ENCODE measurements at places on chromosomes 4 and X.

GRCh38 chrX:132365490-132365889 is 123.3 kb downstream of the MBNL3 start:
- no peak for DNase-seq

DNA sequence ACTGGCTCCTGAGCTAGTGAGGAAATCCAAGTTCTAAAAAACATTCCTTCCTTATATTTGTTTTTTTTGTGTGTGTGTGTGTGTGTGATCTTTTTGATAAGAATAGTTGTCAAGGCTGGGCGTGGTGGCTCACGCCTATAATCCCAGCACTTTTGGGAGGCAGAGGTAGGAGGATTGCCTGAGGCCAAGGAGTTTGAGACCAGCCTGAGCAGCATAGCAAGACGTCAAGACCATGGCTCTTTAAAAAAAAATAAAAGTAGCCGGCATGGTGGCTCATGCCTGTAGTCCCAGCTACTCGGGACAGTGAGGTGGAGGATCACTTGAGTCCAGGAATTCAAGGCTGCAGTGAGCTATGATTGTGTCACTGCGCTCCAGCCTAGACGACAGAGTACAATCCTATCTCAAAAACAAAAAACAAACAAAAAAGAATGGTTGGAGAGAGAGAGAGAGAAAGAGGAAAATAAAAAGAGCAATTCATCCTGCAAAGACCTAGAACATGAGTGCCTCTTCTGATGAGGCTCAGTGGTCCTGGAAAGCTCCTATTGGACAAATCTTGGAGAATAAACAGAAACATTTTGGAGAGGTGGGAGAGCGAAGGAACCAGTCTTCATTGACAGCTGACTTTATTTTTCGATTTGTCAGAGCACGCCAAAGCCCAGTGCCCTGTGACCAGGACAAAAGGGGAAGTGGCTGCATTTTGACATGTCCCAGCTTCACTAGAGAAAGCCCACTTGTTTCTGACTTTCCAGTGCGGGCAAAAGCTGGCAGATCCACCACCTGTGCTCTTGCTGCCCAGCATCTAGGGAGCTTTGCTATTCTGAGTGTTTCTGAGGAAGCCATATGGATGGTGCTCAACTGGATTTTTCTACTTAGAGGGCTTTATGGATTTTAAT is 244.7 kb downstream of the PALLD start:
- DNase-seq = no peak

- no peak for DNase-seq
These were observed 137.9 kb upstream of the MAMLD1 start for GRCh38 chrX:150225266-150225665.

- no peak for DNase-seq
These were observed 109.5 kb upstream of the TEX13C start for GRCh38 chrX:125210146-125210545.

DNA sequence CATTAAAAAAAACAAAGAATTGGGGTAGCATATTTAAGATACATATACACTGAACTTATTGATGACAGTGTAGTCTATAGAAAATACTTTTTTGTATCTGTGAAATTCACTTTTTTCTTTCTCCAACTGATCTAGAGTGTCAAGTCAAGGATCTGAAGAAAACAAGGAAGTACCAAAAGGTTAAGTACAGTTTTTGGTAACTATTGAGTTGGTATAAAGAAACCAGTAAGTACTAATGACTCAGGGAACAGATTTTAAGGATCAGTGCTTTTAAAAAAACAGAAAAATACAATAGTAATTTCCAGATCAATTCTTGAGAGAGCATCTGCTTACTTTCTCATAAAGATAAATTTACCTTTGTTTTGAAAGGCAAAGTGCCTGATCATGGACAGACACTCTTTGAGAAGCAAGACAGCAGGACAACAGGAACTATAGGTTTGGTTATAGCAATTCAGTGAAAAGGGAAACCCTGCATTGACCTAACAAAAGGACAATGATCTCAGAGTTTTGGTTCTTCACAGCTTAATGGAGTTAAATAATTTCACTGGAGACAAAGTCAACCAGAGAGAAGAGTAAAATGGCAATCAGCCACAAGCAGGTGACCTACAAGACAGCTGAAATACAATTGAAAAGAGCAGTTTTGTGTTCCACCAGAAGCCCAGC is 23.4 kb downstream of the TRMT10A start:
- DNase-seq = no peak

DNA sequence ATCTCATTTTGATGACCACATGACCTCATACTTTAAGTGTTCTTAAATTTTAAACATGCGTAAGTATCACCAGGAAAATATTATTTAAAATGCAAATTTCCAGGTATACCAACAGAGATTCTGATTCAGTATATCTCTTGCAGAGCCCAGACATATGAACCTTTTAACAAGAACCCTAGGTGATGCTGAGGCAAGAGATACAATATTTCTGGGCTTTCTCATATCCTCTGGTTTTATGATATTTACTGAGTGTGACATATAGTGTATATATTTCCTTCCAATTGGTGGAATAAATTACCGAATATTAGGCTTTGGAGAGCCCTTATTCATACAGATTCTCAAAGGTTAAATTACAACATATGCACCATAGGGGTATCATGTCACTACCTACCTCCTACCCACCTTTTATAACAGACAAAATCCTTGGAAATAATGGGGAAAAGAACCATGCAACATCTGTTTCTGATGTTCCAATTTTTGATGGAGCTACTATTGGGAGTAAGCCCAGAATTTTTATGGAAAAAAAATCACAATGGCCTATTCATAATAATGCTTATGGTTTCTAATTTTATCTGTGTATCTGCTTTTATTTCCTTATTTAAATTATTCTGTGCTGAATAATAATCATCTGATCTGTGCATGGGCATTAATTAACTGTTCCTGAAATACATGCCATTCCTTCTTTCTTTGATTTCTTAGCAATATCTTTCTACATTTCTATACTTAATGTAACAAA is 27.1 kb downstream of the KCTD8 start:
- DNase-seq = no peak

GRCh38 chr4:18441203-18441590 is 419.6 kb upstream of the LCORL start:
- DNase-seq = no peak
